ENCODE measurements at places on chromosomes 12 and 14.

GRCh38 chr14:100187247-100187833 is 27.9 kb upstream of the DEGS2 start:
- no peak for DNase-seq

DNA sequence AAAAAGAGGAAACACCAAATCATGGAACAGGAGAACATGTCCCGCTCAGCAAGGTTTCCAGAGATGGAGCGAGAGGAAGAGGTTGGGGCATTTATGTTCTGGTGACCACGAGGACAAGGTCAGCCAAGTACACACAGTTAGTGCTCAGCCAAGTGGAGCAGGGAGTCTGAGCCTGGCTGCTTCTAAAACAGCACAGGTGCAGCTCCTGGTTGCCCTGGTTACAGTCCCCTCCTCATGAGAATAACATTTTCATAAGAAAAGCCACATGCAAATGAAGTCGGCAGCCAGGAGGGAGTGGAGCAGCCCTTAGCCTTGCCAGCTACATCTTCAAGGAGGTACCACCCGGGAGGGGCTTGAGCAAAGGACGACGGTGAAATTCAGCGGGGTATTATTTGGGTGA is 81.8 kb downstream of the NOS1 start:
- no peak for DNase-seq

GRCh38 chr12:8563356-8563755 is 22.7 kb upstream of the CLEC4E start:
- DNase-seq: no peak

DNA sequence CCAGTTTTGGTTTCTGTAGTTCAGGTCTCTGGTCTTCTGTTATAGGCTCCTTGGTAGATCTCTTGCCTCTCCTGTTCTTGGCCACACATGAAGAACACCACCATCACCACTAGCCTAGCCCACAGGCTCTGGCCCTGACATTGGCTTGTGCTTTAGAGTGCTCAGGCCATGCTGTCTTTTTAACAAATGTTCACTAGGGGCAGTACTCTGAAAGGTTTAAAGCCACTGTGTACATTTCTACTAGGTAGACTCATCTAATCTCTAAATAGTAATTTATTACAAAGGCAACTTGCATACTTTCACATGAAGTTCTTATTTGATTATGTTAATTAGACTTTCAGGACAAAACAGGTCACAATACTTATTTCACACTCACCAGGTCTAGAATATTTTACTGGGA is 38.3 kb downstream of the PDE6H start:
- DNase-seq: no peak

DNA sequence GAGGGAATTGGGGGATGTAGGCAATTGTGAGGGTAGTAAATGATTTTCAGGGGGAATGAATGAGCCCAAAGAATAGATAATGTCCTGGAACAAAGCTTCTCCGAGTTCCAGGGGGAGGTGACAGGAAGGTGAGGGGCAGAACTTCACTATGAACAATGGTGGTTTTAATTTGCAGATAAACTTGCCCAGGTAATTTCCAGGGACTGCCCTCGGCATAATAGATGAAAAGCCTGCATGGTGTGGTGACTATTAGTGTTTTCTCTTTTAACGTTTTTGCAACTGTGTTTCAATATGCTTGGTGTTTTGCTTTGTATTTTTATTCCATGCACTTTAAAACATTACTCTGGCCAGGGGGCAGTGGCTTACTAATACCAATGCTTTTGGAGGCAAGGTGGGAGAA is 325.2 kb upstream of the RGS6 start:
- no peak for DNase-seq

DNA sequence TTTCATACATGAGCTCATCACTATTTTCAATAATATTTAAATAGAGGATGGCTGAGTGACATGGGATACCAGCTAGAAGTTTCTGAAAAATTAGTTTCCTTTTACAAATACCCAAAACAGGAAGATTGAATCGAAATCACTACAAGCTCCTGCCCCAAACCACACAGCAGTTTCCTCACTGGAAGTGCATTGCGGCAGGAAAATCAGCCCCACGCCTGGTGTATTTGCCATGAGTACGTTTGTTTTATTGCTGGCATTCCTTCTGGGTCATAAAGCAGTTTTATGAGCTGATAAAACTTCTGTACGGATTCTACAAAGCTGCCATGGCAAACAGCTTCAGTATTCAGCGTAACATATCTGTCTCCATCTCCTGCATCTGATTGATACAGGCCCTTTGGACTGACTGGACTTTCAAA is 23.7 kb downstream of the CDC42BPB start:
- no peak for DNase-seq

DNA sequence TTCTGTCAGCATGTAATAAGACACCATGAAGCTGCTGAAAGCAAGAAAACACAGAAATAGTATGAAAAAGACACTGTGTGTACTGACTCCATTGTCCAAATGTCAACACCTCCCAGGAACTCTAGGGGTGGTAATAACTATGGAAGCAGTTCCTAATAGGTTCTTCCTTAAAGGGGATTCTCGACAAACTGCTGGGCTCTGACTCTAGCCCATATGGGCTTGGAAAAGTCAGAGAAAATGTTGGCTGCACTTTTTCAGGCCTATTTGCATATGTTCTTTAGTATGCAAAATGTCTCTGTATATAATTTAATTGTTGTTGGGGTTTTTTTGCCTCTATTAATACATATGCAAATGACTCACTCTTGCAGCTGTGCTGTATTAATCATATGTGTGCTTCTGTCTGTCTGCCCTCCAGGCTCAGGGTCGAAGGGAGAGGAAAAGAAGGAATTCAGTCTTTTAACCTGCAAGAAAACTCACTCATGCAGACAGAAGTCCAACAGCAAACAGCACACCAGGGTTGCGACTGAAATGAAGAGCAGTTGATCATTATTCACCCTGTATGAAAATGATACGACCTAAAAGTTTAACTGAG is 317.6 kb downstream of the SOX5 start:
- DNase-seq: peak; percentile 17

GRCh38 chr12:14560904-14561574 is 6.6 kb downstream of the PLBD1 start:
- no peak for DNase-seq

DNA sequence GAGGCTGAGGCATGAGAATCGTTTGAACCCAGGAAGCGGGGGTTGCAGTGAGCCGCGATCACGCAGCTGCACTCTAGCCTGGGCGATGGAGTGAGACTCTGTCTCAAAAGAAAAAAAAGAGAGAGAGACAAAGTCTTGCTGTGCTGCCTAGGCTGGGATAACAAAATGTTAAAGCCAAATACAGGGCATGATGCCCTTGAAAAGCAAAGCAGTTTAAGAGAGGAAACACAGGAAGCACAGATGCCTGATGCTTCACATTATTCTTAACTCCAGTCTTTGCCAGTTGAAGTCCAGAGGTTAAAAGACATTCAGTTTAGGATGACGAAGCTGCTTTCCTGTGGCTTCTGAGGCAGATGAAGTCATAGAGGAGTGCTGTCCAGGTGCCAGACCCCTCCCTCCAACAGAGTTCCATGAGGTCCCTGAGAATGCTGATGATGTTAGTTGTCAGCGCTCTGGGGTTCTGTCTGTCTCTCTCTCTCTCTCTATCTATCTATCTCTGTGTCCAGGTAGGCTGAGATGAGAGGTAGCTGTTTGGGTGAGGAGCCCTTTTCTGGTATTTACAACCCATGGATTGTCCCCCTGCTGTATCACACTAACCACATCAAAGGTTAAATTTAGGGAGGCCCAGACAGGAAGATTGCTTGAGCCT is 4.9 kb upstream of the MRPL52 start:
- DNase-seq: peak; percentile 98

- DNase-seq: no peak
Observed at GRCh38 chr14:91302391-91302790, 57.9 kb upstream of the GPR68 start.

DNA sequence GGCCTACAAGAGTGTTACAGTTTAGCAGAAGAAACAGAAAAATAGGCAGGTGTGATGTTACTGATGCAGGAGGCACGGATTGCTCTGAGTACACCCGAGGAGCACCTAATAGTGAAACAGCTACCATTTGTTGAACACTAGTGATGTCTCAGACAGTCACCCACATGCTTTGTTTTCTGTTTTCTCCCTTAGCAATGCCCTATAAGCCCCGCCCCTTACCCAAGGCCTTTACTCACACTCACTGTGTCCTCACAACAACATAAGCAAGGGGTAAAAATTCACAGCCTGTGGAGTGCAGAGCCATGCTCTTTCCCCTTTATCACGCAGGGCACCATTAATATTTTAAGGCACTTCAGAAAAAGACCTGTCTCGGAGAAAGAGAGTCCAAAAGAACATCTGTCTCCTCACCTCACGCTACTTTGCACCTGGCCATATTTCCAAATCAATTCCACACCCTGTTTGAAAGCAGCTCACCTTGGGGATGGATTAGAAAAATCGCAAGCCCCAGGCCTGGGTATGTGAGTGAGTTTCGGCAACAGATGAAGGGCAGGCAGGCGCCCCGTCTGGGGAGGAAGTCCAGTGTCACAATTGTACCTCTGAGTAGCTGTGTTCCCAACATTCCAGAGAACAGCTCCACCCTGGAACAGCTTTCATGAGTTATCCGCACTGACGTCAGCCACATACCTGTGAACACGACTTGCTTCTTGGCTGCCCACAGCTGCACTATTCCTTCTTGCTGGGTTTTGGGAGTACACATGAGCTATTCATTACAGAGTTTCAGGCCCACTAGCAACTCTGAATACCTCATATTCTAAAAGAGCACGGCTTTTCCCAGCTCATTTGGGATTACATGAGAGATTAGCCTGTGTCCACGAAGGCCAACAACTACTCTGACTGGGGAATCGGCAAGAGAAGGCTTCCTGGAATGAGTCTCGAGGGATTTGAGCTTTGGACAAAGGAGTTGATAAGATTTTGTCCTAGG is 26.0 kb downstream of the MAPK1IP1L start:
- no peak for DNase-seq

DNA sequence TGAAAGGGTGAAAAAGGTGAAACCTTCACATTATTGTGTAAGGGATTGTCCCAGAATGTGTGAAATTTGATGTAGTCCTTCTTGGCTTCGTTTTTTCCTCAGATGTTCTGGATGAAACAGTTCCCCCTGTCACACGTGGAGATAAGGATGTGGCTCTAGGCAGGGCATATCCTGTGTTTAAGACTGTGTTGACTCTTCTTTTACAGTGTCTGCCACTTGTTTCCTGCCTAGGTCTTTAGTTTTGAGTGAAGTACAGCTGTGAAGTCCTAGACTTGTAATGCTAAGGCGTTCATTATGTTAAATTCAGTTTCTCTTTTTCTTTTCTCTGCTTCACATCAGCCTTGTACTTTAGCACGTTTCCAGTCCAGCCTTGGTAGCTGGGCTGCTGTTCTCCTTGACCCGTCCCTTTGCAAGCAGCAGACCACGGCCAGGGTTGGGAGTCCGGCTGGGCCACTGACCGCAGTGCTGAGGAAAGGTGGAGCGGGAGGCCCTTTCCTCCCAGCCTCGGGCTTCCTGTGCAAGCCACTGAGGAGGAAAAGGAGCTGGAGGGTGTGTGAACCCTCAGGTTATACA is 59.1 kb downstream of the RASSF3 start:
- DNase-seq: no peak

DNA sequence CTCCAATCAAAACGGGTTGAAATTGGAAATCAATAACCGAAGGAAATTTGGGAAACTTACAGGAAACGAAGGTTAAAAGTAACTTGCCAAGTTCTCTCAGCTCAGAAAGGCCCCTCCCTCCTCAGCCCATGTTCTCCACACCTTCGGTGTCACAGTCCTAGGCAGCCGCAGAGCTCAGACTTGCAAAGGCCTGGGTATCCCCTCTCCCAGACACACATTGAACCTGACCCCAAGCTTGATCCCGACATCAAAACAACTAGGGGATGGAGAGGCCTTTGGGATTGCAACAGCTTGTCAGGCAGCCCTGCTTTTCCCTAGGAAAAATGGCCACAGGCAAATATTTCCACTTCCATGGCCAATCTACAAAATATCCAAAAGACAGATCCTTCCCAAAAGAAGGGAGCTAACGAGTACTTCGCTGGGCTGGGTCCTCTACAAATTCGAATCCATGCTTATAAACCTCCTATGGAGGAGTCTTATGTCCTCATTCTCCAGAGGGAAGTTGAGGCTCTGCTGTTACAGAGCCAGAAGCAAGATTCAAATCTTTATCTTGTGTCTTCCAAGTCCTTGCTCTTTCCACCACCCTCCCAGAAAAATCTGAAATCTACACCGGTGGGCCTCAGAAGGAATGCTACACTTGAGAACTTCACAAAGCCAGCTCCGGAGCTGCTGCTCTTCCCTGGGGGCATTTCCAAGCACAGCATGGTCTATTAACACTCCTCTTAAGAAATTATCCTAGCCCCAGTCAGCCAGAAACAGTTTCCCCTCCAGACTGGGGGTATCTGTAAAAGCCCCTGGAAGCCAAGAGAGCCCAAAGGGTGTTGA is 35.7 kb upstream of the PNMA1 start:
- DNase-seq: no peak

- DNase-seq: no peak
Observed at GRCh38 chr12:193261-193660, 20.7 kb downstream of the SLC6A12 start.

- DNase-seq: no peak
Observed at GRCh38 chr12:31215518-31216232, 110.3 kb downstream of the SINHCAF start.

DNA sequence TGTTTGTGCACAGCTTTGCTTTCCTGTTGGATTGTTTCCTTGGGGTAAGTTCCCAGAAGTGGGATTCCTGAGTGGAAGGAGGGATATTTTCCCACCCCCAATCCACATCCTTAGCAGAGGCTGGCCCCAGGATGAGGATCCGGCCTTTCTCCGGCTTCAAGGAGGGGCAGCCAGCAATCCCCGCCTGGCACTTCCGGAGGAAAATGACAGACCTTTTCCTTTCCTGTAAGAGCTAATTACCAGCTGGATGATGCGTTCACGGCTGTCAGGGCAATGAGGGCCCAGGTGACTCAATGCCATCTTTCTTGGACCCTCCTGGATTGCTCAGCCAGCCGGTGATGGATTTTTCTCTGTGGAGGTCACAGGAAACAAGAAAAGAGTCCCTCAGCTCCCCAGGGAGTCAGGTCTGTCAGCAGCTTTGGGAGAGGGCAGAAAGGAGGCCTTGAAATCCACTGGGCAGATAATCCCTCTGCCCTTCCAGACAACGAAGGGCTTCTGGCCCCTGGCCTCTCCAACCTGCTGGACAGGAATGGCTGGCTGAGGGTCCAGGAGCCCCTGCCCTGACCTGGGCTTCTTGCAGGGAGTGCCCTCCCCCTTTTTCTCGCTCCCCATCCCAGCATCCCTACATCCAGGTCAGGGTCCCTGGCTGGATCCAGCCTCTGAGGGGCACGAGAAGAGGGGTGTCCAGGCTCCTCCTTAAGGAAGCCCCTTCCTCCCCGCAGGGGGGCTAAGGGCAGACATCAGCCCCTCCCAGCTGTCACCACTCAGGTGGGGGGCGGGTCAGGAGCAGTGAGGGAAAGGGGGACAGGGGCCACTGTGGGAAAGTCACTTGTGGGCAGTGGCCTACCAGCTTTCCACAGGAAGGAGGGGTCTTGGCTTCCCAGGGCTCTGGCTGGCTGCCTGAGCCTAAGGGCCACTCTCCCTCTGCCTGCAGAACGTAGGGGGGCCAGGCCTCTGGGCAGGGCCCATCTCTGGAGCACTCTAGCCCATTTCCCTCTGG is 16.1 kb upstream of the CCDC85C start:
- DNase-seq: peak; percentile 68

GRCh38 chr12:102009796-102010195 is 52.0 kb downstream of the WASHC3 start:
- DNase-seq: no peak

- DNase-seq: no peak
Observed at GRCh38 chr12:23217667-23218066, 592.7 kb downstream of the ETNK1 start.

Measured in fibroblast of lung (primary cell).